Right kidney (tissue), 9 donors: ENCODE measurements at places on chromosomes 16 and 17.

- DNase-seq, result no peak
These were observed 73.4 kb upstream of the BRD7 start for GRCh38 chr16:50442221-50442620.

- DNase-seq, result no peak
These were observed 97.6 kb upstream of the HLF start for GRCh38 chr17:55167024-55167725.

GRCh38 chr16:16861546-16861945, 482.6 kb downstream of the NPIPA7 start:
- DNase-seq, result peak; percentile 21

GRCh38 chr17:82239401-82239925, 10.6 kb downstream of the SLC16A3 start:
- no peak for DNase-seq
